Activated B cell treated with CpG ODN at 0.5 μM for 24 hours (primary cell): ENCODE measurements at places on chromosomes 6 and 20.

DNA sequence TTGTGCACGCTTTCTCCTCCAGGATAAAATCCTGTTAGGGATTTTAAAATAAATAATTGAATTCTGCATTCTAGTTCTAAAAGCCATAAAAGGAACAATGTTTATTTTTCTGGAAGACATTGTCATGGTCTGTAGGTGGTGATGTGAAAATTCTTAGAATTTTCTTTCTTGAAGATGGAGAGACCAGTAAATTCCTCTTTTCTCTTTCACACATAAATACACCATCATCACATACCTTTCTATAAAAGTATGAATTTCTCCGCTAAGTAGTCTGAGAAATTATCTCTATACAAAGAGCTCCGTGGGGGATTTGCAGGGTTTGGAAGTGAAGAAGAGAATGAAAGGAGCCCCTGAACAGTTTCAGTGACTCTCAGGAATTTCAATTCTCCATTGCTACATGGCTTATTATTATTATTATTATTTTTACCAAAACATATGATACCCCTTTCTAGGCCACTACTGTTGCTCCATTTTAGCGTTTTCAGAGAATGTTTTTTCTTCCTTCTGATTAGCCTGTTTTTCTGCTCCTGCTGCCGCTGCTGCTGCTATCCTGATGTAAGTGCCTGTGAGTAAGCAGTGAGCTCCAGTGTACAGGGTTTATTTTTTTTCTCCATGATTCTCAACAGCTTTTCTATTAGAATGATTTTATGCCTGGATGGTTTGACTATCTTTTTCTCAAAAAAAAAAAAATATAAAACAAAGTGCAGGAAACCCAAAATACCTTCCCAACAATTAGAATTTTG lies 145.8 kb downstream of the SAMD5 start:
- no peak for DNase-seq

- DNase-seq, result no peak
Observed at GRCh38 chr6:11714798-11715285, 63.8 kb downstream of the ADTRP start.

DNA sequence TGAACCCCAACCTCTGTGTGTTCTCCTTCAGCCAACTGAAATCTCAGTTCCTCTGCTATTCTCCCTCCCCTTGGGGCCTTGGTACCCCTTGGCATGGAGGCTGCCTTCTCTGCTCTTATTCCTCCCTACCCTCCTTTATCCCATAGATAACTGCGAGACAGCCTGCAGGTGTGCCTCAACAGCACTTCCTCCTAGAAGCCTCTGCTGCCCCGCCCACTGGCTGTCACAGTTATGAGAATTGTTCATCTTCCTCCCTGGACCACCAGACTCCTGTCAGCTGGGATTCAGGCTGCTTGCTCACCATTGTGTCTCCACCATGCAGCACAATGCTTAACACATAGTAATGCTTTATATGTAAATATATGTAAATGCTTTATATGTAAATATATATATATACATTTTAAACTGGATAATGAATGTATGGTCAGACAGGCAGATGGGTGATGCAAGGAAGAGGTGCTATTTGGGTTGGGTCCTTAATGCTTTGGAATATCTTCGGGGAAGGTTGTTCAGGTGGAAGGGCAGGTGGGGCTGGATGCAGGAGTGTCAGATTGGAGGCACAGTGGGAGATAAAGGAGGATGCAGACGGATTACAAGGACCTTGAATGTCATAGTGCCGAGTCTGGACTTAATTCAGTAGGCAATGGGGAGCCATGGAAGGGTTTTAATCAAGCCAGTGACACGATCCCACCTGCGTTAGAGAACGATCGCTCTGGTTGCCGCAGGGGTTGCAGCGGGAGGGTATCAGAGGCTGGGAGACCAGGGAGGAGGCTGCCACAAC lies 4.9 kb downstream of the CDH22 start:
- no peak for DNase-seq

DNA sequence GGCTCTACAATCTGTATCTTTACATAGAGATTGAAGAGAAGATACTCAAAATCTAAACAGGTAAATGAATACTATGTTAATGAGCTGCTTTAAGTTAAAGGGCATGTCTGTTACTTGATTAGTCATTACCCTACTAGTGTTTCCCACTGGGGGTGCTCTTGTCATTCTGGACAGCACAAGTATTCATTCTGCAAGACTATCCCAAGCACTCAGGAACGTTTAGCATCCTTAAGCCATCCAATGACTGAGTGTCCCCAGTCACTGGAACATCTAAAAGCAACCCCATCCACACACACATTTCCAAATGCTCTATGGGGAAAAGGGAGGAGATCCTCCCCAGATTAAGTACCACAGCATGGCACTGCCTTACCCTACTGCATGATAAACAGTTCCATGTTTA lies 25.7 kb downstream of the EZR start:
- DNase-seq, result no peak

GRCh38 chr6:156822747-156823206 lies 45.6 kb downstream of the ARID1B start:
- DNase-seq, result no peak

GRCh38 chr20:40276301-40276700 lies 412.7 kb downstream of the MAFB start:
- DNase-seq, result no peak

DNA sequence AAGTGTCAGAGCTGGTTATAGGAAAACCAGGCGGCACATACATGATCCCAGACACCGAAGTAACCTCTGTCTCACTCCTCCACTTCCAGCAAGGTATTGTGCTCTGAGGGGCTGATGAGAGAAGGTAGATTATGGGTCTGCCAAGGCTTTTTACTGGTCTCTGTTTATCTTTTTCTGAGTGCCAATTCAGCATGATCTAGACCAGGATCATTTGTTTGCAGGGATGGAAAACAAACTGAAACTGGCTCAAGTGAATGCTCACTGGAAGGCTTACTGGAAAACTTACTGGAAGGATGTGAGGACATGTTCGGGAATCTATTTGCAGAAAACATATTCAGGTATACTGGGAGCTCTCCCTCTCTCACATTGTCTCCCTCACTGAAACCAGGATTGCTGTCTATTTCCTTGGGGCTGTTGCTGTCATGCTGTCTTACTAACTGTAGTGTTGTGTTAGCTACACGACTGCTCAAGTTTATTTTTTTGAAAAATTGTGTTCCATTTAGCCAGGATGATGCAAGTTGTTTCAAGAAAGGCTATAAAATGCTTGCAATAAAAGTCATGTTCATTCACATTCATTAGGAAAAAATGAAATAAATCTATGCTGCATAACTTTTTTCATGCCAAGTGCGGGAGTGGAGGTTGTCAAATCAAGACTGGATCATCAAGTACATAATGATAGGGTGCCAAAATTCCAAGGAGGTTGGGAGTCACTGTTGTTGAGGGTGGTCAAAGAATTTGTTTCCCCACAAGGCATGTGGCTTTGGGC lies 37.0 kb downstream of the KLHL31 start:
- no peak for DNase-seq

GRCh38 chr6:54191461-54191860 lies 80.2 kb downstream of the MLIP start:
- no peak for DNase-seq

GRCh38 chr6:118724211-118724610 lies 72.8 kb upstream of the CEP85L start:
- no peak for DNase-seq

DNA sequence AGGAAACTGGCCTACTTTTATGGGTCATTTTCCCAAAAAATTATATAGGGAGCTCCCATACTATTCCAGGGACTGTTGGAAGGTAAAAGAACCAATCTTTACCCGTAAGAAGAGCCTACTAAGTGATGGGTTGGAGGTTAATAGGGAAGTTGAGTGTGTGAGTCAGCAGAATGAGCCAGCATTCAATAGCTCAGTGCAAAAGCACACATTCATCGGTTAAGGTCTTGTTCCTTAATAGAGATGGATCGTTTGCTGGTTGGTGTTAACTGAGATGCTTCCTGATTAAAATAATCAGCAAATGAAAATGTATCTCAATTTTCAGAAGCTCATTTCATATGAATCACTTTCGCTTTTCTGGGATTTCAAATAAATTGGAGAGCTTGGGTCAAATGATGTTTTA lies 115.3 kb upstream of the MRPS10 start:
- no peak for DNase-seq

GRCh38 chr6:169069356-169069755 lies 184.3 kb downstream of the THBS2 start:
- no peak for DNase-seq

- DNase-seq, result no peak
Observed at GRCh38 chr6:24761193-24761835, 13.4 kb upstream of the GMNN start.

DNA sequence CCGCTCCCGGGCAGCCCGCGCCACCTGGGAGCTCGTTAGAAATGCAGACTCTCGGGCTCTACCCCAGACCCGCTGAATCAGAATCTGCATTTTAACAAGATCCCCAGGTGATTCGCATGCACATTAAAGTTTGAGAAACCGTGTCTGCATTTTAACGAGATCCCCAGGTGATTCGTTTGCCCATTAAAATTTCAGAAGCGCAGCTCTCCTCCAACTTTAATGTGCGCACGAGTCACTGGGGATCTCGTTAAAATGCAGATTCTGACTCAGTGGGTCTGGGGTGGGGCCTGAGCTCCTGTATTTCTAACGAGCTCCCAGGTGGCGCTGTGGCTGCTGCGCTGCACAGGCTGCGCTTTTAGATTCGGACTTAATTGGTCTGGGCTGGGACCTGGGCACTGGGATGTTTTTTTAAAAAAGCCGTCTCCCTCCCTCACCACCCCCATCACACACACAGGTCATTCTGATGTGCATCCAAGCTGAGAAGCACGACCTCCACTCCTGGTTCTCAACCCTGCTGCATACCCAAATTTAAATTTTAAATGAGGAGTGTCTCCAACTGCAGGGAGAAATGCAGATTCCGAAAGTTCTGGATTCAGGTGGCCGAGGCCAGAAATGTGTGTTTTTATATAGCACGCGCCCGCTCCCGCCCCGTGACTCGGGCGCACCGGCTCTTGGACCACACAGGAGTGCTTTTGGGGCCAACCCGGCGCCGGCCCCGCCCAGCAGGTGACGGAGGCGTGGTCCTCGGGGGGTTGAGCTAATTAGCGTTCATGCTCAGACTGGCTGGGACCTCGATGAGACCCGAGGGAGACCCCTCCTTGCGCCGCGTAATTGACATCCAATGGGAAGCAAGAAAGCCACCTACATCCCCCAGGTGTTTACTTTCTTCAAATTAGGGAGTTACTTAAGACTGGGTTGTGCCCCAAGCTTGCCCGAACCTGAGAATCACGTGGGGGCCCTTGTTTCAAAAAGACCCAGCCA lies 85.8 kb downstream of the ZFP64 start:
- DNase-seq, result no peak

GRCh38 chr6:17536586-17536985 lies 63.5 kb upstream of the FAM8A1 start:
- DNase-seq, result no peak

DNA sequence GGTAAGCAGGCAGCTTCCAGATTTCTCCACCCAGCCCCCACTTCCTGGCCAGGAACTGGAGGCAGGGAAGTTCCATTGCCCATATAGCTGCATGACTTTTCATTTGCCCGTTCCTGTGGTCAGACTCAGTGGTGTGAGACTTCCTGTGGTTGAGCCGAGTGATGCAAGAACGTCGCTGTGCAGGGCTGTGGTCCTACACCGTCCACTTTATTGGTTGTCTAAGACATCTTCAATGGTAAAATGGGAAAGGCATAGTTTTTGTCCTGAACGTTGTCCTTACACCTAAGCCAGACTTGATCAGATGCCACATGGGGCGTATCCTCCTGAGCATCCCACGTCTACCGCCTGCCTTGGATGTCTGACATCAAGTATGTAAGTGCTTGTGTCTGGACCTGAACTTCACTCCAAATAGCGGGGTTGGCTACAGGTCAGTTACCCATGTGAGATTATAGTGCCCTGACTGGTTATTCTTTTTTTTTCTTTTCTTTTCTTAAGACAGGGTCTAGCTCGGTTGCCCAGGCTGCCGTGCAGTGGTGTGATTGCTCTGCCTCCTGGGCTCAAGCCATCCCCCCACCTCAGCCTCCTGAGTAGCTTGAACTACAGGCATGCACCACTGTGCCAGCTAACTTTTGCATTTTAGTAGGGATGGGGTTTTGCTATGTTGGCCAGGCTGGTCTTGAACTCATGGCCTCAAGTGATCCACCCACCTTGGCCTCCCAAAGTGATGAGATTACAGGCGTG lies 25.9 kb upstream of the GTSF1L start:
- DNase-seq, result no peak

GRCh38 chr20:47466213-47466612 lies 35.5 kb upstream of the NCOA3 start:
- no peak for DNase-seq
